ENCODE measurements at places on chromosomes 13 and 19.

DNA sequence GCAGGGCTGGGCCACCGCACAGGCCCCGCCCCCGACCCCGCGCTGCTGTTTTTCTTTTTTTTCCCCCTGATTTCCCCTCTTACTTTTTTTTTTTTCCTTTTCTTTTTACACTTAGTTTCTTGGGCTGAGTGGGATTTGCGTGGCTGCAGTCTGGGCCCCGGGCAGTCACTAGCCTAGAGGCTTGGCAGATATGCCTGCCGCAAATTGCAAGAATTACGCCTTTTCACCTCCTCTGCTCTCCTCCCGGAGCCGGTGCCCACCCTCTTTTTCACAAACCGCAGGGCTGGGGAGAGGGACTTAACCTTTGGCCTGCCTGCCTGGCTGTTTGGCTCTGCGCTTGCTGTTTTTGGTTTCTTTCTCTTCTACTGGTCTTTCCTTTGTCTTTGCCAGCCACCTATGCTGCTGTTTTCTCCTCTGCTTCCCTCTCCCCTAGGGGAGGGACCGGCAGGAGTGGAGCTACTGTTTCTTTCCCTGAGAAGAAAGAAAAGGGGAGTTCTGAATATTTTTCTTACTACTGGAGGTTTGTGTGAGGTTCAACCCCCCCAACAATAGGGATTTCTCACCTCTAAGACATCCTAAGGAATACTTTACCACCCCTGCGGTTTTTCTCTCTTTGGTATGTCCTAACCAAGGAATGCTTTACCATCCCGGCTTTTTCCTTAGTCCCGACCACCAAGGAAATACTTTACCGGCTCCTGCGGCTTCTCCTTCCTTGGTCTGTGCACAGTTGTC, 11.0 kb downstream of the ZNF552 start:
- no peak for DNase-seq

DNA sequence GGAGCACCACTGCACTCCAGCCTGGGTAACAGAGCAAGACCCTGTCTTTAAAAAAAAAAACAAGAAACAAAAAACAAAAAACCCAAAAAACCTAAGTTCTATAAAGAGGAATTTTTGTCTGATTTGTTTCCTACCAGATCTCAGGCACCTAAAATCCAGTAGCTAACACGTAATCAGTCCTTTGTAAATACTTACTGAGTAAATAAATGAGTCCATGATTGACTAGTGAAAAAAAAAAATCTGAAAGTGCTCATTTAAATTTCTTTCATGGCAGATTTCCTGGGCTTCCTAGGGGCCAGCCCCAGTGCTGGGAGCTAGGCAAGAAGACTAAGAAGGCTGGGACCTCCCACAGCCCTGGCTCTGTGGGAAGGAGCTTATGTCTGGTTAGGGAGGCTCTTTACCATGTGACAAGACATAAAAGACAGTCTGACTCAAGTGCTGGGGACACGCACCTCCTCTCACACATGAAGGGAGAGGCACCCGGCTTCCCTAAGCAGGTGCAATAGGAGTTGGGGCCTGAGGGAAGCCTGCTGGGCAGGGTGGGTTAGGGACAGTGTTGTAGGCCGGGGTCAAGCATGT, 22.5 kb downstream of the LIG1 start:
- DNase-seq = no peak

GRCh38 chr13:44578067-44578400, 1.9 kb upstream of the TSC22D1 start:
- no peak for DNase-seq

DNA sequence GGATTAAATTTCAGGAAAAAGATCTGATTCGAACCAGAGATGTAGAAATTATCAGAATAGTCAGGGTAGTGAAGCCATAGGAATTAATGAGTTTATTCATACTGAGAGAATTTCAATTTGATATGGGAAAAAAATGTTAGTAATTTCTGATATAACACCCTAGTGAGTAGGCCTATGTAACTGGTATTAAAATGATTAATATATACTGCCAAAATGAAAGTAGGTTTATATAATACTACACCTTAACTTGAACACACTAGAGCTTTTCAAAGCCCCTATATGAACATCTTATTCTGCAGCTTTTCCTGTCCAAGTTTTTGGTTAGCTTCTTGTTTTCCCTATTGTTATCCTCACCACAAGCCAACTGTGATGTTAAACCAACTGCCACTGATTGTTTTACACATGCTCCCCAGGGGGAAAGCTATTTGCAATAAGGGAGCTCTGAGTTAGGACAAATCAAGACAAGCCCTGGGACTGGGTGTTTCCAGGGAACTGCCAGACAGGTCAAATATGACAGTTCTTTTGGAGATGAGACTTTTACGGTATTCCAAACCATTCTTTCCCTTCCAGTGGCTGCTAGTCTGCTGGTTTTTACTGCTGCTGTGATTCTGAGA, 45.3 kb downstream of the FNDC3A start:
- DNase-seq = no peak

GRCh38 chr13:91045351-91046034, 302.0 kb upstream of the MIR17HG start:
- no peak for DNase-seq

GRCh38 chr19:30222428-30222873, 149.7 kb upstream of the ZNF536 start:
- no peak for DNase-seq

- DNase-seq = no peak
Measured at GRCh38 chr13:43785650-43786471, 911 bp downstream of the ENOX1 start.

DNA sequence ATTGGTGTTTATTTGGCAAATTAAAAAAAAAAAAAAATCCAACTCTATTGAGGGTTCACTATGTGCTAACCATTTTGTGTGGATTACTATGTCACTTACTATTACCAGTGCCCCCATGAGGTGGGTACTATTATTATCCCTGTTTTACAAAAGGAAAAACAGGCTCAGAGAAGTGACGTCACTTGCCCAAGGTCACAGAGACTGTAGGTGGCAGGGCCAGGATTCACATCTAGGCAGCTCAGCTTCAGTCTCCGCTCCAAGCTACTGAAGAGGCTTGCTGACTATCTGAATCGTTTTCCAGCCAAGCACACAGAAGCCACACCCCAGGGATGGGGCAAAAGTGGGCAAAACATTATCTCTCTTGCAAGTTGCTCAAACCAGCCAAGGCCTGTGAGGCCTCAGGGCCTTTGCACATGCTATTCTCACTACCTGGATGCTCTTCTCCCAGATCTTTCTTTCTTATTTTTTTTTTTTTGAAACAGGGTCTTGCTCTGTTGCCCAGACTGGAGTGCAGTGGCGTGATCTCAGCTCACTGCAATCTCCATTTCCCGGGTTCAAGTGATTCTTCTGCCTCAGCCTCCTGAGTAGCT, 4.8 kb upstream of the ANGPTL8 start:
- no peak for DNase-seq

DNA sequence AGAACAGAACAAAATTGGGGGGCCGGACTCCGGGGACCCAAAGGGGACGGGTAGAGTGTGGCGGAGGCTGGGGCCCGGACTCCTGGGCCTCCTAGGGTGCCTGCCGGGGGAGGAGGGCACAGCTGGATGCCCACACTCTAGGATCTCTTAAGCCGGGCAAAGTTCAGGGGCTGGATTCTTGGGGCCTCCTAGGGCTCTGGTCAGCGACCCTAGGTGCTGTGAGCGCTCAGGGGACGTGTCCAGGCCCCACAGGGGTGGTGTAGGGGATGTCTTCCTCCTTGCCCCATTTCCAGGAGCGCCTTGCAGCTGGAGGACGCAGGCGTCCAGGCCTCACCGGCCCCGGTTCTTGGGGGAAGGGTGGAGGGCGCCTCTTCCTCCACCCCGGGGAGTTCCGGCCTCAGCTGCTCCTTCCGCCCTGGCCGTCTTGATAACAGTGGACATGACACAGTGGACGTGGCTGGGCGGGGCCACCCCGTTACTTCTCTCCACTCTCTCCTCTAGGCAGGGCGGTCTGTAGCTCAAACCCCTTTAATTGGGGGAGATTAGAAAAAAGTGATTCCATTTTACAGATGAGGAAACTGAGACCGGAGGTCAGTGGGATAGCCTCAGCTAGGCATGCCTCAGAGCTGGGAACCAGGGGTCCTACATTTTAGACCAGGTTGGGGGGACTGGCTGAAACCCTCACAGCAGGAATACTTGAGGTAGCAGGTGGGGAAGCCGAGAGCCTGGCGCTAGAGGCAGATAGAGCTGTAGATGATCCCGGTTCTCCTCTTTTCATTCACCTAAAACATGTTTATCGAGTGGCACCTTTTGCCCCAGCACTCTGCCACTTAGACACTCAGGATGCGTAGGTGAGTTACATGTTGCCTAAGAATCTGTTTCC, 705 bp downstream of the STXBP2 start:
- no peak for DNase-seq

DNA sequence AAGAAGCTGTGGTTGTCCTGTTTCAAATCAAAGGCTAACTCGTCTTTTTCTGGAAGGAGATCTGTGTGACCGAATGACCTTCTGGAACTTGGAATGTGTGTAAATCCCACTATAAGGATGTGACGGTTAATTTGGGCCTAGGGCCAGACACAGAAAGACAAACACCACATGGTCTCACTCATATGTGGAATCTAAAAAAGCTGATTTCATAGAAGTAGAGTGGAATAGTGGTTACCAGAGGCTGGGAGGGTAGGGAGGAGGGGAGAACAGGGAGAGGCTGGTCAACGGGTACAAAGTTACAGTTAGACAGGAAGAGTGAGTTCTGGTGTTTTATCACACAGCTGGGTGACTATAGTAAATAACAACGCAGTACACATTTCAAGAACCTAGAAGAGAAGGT, 39.3 kb upstream of the RGCC start:
- DNase-seq = no peak

DNA sequence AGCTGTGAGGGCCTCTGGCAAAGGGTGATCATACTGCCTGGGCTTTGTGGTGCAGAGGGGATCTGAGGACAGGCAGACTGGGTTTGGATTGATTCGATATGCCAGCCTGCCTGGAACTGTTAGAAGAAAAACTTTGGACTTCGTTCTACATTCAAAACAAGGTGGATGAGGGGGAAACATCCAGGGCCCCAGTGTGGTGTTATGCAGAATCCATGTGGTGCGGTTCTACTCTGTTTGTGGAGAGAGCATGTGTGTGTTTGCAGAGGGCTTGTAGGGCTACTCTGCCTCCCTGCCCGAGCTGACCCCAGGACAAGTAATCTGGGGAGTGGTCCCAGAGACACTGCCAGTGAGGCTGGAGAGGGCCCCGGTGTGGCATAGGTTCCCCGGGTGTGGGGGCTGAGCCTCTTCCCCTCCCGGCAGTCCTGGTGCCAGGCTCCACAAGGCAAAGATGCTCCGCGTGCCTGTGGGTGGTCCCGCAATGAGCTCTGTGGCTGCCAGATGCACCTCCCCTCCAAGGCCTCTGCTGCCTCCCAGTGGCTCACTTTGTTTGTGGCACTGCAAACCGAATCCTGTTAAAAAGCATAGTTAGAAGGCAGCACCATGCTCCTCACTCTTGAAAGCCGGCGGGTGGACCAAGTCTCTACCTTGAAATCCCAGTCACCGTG, 22.3 kb upstream of the TFDP1 start:
- DNase-seq = no peak

- DNase-seq = no peak
Measured at GRCh38 chr19:979318-979741, 4.8 kb upstream of the WDR18 start.

DNA sequence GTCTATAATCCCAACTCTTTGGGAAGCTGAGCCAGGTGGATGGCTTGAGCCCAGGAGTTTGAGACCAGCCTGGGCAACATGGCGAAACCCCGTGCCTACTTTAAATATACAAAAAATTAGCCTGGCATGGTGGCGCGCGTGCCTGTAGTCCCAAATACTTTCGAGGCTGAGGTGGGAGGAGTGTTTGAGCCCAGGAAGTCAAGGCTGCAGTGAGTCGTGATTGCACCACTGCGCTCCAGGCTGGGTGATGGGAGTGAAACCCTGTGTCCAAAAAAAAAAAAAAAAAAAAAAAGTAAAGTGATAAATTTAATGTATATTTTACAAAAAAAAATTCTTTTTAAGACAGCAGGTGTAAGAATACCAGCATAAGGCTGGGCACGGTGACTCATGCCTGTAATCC, 17.6 kb downstream of the TMEM38A start:
- DNase-seq = no peak

DNA sequence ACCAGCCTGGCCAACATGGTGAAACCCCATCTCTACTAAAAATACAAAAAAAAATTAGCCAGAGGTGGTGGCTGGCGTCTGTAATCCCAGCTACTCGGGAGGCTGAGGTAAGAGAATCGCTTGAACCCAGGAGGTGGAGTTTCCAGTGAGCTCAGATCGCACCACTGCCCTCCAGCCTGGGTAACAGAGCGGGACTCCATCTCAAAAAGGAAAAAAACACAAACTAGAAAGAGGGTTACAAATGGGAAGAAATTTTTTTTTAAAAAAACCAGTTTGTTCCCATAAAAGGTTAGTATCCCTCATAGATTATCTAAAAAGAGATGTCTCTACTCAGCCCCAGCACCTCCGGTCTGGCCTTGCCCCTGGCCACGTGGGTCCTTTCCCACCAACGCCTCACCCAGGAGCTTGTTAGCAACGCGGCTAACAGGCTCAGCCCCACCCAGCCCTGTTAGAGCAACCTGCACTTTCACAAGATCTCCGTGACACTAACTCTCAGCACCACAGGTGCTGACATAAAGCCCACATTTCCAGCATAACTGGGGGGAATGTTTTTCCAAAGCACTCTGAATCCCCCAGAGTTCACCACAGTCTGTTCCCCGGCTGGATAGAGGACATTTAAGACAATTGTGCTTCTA, 4.3 kb downstream of the DMKN start:
- no peak for DNase-seq

GRCh38 chr13:80047406-80047805, 293.5 kb downstream of the SPRY2 start:
- no peak for DNase-seq

GRCh38 chr19:3319643-3320353, 46.6 kb upstream of the NFIC start:
- no peak for DNase-seq

GRCh38 chr19:28632371-28633080, 580.4 kb downstream of the UQCRFS1 start:
- no peak for DNase-seq

DNA sequence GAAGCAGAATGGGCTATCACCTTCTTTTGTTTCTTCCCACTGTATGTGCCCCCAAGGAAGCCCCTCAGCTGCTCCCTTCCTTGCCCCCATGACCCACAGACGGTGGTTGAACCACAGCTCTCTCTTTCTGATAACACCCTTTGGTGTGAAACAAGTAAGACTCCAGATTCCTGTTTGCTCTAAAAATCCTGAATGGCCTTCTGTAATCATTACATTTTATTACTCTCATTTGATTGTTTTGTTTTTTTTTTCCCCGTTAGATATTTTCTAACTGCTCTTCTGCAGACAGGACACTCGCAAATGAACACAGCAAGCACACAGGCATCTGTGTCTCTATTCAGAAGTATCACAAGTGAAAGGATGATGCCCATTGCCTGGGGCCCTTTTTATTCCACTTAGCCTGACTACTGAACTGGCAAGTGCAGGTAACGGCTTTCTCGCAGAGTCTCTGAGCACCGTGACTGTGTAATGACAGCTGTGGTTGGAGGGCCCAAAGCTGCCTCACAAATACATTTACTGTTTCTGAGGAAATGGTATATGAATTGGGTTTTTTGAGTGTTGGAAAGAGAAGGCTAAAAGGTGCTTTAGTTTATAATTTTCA, 59.3 kb downstream of the OXGR1 start:
- DNase-seq = no peak

All from activated T-cell treated with anti-CD3 and anti-CD28 coated beads for 24 hours (primary cell).